IPS-NIHi11 (cell line): ENCODE measurements at places on chromosomes 4 and X.
A peak's percentile ranks its signal among the peaks of the same experiment; 100 is the strongest.

DNA sequence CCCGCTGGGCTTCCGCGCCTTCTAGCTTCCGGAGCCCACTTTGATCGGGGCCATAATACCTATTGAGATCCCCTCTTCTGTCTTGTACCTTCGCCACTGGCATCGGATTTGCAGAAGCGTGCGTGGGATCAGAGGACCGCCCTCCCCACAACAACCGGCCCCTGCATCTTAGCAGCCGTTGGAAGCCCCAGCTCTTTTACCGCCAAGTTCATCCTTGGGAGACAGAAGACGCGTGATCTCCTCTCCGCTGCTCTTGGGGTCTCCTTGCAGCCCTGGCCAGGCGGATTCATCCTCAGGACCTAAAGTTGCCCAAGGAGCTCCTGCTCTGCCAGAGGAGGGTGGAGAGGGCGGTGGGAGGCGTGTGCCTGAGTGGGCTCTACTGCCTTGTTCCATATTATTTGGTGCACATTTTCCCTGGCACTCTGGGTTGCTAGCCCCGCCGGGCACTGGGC, 1.6 kb downstream of the SLIT2 start:
- DNase-seq, result no peak

GRCh38 chr4:64889906-64890610, 480.8 kb upstream of the TECRL start:
- no peak for DNase-seq

DNA sequence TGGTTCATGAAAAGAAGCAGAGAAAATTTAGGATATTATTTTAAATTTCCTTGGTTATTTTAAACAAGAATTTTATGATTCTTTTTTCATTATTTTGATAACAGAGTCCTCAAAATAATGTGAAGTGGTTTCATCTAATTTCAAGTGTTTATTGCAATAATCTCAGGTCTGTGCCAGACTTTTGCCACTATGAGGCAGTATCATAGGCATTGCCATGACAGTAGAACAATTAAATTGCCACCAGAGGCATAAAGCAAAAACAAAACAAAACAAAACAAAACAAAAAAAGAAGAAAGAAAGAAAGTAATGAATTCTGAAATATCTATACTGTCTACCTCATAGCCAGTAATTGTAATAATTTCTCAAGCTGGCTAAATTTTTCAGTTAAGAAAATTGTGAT, 739.2 kb downstream of the KCTD8 start:
- no peak for DNase-seq

DNA sequence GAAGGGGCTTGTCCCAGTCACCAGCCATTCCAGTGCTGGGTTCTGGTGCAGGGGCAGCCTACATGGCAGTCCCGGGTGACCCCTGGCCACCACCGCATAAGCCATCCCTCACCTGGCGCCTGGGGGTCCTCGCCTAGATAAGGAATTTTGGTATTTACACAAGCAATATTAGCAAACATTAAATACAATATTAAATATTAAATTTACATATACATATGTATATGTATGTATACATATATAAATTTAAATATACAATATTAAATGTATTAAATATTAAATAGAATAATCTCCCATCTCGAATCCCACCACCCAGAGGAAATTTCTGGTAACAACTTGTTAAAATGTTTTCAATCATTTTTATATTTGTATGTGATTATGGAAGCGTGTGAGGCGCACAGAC, 104.6 kb upstream of the AFAP1 start:
- no peak for DNase-seq

DNA sequence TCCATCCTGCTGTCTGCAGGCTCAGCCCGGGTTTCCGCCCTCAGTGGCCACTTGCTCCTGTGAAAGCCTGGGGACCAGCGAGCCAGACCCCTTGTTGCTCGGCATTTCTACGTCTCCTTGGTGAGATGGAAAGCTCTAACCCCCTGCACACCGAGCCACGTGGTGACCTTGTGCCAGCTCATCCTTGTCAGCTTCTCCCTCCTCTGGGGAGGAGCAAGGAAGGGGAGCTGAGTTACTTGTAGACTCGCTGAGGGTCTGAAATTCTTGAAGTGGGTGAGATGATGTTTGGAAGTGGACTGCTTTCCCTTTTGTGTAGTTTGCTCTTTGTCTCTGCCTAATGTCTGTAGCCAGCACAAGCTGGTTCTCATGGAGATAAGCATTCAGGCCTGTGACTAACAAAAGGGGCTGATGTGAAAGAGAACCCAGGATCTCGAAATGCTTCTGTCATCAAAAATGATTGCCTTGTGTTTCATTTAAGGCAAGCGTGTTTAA, 29.3 kb downstream of the RGS12 start:
- DNase-seq, result peak; percentile 44

- no peak for DNase-seq
Observed at GRCh38 chr4:6137027-6137746, 63.2 kb downstream of the JAKMIP1 start.

DNA sequence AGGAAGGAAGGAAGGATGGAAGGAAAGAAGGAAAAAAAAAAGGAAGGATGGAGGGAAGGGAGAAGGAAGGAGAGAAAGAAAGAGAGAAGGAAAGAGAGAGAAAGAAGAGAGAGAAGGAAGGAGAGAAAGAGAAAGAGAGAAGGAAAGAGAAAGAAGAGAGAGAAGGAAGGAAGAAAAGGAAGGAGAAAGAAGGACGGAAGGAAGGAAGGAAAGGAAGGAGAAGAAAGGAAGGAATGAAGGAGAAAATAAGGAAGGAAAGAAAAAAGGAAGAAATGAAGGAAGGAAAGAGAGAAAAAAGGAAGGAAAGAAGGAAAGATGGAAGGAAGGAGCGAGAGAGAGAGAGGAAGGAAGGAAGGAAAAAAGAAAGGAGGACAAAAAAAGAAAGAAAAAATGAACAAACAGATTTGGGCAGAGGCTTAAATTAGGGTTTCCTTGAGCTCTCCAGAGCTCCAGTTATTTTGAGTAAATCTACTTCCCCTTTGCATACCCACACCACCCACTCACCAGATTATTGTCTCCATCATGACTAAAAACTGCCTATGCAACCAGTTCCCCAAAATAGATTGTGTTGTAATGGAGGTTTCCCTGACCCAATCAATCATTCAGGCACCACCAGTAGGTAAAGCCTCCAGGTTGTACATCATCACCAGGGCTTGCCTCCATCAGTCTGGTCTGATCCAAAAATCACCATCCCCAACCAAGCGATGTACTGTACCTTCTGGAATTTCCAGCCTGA, 1722.9 kb upstream of the PCDH10 start:
- no peak for DNase-seq

DNA sequence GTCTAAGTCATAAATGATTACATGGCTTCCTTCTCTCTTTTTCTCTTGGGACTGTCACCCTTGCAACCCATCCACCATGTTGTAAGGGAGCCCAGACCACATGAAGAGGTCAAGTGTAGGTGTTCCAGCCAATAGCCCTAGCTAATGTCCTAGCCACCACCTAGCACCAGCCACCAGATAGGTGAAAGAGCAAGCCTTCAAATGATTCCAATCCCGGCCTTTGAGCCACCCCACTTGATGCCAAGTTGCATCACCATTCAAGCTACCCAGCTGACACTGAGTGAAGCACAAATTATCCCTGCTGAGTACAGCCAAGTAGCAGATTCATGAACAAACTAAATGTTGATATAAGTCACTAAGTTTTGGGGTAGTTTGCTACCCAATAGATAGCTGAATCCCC, 274.3 kb downstream of the BCOR start:
- DNase-seq, result no peak

DNA sequence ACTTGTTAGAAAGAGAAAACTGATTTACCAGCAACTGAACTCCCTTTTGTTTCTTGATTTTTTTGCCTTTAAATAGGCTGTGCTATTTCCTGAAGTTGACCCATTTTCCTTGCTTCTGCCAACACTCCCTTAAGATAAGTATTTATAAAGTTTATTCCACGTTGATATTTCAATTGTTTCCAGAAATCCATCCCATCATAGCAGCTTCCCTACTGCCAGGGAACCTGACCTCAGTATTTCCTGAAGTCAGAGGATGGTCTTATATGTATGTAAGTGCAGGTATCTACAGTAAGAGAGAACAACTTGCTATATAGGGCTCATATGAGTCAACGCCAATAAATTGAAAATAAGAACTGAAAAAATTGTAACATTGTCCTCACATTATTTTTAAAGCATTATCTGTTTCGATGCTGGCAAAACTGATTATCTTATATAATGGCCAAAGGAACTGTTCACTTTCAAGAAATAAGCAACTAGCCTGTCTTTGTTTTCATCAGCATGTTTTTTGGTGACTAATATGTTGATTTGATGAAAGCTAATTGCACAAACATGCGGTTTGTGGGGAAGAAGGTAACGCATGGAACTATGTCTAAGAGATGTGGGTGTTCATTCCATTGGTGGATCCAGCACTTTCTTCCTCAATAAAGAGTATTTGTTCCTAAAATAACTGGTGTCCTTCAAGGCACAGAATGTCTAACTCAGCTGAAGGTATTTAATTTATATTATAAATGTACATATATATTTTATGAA, 4.7 kb downstream of the LIMCH1 start:
- DNase-seq, result no peak

DNA sequence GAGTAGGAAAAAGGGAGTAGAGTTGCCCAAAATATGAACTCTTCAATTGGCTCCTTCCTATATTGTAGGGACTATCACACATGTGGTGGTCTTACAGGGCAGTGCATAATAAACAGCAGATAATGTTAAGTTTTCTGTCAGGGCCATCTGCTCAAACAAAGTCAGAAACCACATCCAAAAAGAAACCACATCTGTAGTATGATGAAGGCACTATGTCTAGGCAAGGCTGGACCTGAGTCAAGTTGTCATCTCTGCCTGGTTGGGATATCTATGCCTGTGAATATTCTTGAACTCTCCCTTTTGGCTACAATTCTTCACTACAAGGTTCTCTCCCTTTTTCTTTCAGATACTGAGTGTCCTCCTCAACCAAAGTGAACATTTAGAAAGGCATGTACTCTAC, 109.4 kb upstream of the C1GALT1C1 start:
- no peak for DNase-seq
